ENCODE measurements at places on chromosomes 7 and 10.

- no peak for DNase-seq
These were observed 810.7 kb downstream of the MAGI2 start for GRCh38 chr7:78642751-78643150.

- no peak for DNase-seq
These were observed 753.4 kb downstream of the NRG3 start for GRCh38 chr10:82628373-82628772.

GRCh38 chr7:25083201-25083600 lies 41.9 kb downstream of the CYCS start:
- DNase-seq: no peak

- DNase-seq: no peak
These were observed 88.1 kb downstream of the BTAF1 start for GRCh38 chr10:92011560-92012214.

- no peak for DNase-seq
These were observed 126.9 kb downstream of the VIPR2 start for GRCh38 chr7:159017741-159018140.

- DNase-seq: no peak
These were observed 61.3 kb upstream of the DNAAF5 start for GRCh38 chr7:664997-665735.

DNA sequence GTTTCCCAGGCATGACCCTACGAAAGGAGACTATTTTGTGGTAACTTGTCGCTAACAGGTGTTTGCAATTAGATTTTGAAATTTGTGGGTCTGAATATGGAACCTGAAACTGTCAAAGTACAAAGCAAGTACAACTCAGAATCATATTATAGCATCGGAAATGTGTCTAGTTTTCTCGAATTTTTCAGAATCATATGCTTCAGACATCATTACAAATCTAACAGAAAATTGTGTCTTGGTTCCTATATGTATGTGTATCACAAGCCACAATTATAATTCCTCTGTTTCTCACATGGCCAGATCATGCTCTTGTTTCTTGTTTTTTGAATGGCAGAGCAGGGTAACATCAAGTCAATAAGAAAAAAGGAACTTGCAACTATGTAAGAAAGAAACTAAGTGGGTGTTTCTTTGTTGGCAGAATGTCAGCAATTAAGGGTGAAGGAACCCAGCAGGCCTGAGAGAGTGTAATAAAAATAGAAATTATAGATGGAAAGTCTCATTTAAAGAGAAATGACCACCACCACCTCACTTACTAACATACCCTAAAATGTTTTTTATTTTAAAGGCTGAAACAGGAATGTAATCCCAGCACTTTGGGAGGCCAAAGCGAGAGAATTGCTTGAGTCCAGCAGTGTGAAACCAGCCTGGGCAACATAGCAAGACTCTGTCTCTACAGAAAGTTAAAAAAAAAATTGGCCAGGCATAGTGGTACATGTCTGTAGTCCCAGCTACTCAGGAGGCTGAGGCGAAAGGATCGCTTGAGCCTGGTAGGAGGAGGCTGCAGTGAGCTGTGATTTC lies 51.3 kb downstream of the PRTFDC1 start:
- no peak for DNase-seq

DNA sequence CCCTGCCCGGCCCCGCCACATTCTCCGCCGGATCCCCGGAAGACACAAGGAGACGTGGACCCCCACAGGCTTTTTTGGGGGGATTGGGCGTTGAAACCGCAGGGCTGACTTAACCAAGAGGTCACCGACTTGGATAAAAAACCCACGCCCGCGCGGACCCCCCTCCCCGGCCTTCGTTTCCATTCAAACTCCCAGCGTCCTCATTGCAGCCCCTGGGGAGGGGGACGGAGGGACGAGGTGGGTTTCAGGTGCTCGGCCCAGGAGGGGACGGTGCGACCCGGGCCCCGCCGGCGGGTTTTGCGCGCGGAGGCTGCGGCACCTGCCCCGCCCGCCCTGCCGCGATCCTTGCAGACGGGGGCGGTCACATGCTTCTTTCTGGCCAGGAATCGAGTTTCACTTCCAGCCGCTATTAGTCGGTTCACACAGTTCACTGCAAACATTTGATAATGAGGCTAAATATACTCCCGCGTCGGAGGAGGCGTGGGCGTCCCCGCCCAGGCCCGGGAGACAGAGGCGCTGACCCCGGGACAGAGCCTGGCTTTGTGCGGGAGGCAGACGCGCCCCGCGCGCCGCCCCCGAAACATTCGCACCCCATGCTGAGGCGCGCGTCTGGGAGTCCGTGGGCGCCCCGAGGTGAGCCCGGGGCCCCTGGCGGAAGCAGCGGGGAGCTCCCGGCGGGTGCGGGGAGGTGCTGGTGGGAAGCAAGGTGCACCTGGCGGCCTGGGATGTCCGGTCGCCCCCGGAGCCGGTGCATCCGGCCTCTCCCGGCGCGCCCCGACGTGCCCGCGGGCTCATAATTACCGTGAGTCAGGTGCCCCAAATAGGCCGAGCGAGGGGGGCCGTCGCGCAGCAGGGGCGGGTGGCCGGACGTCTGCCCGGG lies 2.7 kb upstream of the PDGFA start:
- DNase-seq: peak; percentile 45

DNA sequence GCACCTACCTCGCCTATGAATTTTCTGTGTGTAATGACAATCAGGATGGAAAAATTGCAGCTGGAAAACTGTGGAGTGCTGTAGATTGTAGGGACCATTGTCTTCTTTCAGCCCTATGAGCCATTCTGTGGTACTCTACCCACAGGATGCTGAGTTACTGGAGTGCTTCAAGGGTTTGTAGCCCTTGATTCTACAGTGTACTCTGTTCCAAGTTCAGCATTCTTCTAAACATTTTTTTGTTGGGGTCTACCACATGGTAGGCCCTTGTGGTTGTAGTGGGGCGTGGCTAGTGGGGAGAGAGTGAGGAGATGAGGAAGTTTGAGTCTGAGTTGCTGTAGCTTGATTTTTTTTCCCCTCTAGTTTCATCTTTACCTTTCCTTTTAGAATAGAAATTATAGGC lies 33.5 kb downstream of the REEP3 start:
- no peak for DNase-seq

GRCh38 chr10:122051609-122052385 lies 62.8 kb downstream of the TACC2 start:
- DNase-seq: no peak

DNA sequence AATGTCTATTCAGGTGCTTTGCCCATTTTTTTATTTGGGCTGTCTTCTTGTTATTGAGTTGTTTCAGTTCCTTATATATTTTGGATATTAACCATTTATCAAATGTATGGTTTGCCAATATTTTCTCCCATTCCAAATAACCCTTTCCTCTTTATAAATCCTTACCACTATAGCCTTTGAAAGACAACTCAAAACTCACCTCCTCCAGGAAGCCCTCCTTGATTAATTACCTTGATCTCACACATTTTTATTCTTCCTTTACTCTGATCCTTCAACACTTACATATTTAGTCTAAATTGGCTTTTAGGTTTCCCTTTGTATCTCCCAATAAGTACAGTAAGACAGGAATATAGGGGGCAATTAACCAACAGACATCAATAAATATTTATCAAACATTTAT lies 42.9 kb downstream of the NRCAM start:
- no peak for DNase-seq

GRCh38 chr7:157445246-157445955 lies 108.6 kb downstream of the DNAJB6 start:
- no peak for DNase-seq

- DNase-seq: no peak
These were observed 11.0 kb downstream of the ZMIZ1 start for GRCh38 chr10:79079490-79080355.

DNA sequence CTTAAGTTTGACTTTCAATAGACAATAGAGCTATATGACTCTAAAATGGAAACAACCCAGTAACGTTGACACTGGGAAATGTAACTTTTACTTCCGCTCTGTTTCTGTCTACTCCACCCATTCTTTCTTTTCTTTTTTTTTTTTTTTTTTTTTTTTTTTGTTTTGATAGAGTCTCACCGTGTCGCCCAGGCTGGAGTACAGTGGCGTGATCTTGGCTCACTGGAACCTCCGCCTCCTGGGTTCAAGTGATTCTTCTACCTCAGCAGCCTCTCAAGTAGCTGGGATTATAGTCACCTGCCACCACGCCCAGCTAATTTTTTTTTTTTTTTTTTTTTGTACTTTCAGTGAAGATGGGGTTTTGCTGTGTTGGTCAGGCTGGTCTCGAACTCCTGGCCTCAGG lies 13.9 kb downstream of the PRSS2 start:
- DNase-seq: no peak

DNA sequence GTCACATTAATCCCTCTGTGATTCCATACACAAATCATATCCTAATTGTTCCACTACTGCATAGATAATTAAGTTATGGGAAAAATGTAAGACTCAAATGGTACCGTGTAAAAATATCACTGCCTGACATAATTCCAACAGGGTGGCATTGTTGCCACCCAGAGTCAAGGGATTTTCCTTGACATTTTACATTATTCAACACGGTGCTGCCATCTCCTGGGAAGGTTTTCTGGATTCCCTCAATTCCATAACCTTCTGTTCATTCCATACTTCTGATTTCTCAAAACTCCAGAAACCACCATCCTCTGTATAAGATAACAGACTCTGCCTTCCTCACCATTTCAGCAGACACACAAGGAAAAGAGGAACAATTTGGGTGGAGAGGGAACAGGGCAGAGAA lies 495.9 kb downstream of the XPNPEP1 start:
- DNase-seq: no peak

GRCh38 chr7:41051535-41051934 lies 651.4 kb downstream of the INHBA start:
- no peak for DNase-seq

GRCh38 chr10:22228167-22228938 lies 10.5 kb upstream of the EBLN1 start:
- no peak for DNase-seq

GRCh38 chr10:107028236-107028635 lies 136.3 kb downstream of the SORCS1 start:
- DNase-seq: no peak

DNA sequence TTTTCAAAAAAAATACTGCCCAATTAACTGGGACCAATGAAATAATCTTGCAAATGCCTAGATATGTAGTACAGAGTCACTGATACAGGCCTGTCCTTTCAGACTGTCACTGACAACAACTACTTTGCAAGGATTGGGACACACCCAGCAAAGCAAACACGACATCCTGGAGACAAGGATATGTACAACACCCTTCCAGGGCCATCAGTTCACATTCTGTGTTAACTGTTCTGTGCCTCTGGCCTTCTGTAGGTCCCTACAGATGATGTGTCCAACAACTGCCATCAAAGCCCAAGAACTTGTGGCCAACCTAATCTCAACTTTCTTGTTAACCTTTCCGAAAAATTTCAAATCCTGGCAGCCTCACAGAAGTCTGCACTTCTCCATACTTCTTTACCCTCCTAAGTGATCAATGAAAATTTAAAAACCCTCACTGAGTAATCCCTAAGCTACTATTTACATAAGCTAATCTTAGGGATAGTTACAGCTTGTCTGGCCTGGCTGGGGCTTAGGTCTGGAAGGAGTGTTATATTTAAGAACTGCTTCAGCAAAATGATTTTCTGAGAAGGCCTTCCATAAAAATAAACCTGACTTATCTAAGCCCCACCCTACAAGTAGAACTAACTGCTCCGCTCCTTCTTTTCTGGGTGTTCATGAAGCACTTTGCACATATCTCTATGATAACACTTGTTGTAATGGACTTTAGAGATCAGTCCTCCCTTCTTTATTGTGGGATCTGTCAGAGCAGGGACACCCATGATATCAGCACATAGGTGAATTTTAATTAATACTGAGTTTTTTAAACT lies 21.0 kb downstream of the COBL start:
- DNase-seq: no peak

DNA sequence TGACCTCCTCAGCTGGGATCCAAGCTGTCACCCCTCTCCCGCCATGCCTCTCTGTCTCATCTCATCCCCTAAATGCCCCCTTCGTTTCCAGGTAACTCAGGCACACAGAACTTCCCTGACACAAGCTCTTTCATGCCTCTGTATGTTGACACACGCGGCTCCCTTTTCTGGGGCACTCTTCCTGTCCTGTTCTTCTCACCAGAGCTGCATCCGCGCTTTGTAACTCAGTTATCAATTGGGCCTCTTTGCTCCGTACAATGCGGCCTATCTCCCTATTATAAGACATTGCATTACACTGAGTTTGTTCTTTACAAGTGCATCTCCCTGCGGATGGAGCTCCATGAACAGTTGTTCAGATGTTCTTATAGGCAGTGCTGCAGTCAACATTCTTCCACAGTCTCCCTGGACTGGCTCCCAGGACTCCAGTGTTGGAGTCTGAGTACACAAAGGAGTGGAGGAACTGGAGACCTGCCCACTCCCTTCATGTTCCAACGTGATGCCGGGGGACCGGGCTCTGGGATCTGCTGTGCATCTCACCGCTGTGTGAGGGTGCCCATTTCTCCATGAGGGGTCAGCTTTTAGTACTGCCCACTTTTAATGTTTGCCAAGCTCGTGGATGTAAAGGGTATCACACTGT lies 56.9 kb upstream of the TNS3 start:
- DNase-seq: no peak

- no peak for DNase-seq
These were observed 181.7 kb downstream of the HECW1 start for GRCh38 chr7:43294080-43294630.

DNA sequence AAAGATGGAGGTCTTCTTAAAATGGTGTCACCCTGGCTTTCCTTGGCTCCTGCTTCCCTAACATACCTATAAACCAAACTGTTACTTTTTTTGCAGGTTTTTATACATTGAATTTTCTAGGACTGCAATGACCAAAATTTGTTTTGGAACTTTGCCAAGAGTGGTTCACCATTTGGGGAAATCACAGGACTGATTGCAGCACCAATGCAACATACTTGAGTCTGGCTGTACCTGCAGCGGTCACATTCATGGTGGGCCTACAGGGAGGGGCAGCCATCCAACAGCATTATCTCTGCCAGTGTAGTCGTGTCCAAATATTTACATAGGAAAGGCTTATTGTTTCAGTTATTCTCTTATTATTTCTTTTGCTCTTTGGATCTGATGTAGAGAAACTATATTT lies 69.0 kb downstream of the HACD1 start:
- no peak for DNase-seq

- no peak for DNase-seq
These were observed 1.4 kb upstream of the ZNF212 start for GRCh38 chr7:149238051-149238450.

- DNase-seq: no peak
These were observed 205.6 kb upstream of the CSTF2T start for GRCh38 chr10:51905032-51905431.

DNA sequence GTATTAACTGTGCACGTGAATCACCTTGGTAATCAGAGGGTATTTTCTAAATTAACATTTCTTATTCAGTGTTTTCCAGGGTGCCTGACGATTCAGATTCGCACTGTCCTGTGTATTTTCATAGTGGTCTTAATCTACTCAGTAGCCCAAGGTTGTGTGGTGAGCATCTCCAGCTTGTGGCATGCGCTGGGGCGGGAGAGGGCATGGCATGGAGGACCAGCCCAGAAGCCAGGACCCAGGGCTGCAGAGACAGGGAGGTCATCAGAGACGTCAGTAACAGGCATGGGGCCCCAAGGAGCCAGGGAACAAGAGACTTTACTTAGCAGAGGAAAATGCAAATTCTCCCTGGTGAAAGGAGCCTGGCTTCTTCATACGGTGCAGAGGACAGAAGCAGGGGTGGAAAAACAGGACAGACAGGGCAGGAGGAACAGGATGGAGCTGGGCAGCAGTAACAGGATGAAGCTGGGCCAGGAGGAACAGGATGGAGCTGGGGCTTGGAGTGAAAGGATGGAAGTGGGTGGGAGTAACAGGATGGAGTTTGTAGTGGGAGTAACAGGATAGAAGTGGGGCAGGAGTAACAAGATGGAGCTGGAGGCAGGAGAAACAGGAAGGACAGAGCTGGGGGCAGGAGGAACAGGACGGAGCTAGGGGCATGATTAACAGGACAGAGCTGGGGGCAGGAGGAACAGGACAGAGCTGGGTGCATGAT lies 110.9 kb downstream of the ADCY1 start:
- no peak for DNase-seq

Data from progenitor cell of endocrine pancreas (in vitro differentiated cells).